ENCODE measurements at places on chromosomes 16 and 17. TPM values are rescaled to one million over a fixed set of nuclear protein-coding genes. Genes with fewer than 3 reads are reported as not detected.

SLC5A11 gene
- total RNA-seq, result under 0.01 TPM

DNA sequence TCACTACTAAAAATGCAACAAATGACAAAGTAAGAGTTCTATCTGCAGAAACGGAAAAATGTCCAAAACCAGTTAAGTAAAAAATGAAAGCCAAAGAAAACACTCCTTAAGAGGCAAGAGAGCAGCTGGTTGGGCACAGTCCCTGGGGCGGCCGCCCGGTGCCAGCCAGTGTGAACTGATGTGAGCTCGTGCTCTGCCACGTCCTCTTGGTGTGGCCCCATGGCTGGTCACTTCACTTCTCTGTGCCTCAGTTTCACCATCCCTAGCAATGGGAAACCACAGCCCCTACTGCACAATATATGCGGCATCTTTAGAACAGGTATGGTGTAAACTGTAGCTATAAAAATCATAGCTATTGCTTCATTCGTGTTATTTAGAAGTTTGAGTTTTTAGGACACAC, 21.2 kb downstream of the USP36 start:
- DNase-seq, result no peak

GRCh38 chr16:30022887-30023286, at the start of gene C16orf92:
C16orf92 (plus strand) TSS chr16:30023198; CDS start chr16:30023341, 143 bp downstream.
- no peak for DNase-seq

GRCh38 chr17:12257176-12257575, 236.5 kb downstream of the MAP2K4 start:
- no peak for DNase-seq

DNA sequence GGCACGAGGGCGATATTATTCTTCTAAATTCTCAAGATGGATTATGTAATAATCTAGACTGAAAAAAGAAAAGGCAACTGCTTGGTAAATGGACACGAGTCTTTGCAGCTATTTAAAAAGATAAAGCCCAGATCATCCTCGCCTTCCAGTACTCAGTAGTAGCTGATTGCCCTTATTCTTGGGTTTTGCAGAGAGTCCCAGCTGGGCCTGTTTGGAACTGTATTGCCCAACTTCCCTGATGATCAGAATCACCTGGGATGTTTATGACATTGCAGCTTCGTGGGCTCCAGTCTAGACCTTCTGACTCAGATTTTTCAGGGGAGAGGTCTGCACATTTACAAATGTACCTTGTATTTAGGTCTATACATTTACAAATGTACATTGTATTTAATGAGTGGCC, 213.5 kb downstream of the RAB11FIP4 start:
- no peak for DNase-seq

DPEP3 gene
- 10.5 TPM for total RNA-seq
